ENCODE measurements at places on chromosomes 11 and 22.

- no peak for DNase-seq
Observed at GRCh38 chr22:39332441-39333064, 13.1 kb upstream of the RPL3 start.

DNA sequence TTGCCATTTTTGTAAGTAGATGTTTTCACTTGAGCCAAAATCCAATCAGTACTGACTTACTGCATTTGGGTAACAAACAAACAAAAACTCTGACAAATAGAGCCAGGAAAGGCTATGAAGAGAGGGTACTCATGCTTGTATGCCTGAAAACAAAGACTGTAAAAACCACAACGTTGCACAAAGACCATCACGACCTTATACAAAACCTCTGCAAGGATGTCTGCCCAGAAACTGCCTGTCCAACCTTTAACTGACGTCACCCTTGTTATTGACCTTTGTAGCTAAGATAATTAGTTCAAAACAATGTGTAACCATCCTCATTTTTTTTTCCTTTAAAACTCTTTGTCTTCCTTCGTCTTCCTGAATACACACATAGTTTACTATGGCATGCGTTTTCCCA lies 804 bp upstream of the CREBZF start:
- DNase-seq: no peak

- no peak for DNase-seq
Observed at GRCh38 chr11:69947059-69947792, 128.0 kb upstream of the FGF3 start.

DNA sequence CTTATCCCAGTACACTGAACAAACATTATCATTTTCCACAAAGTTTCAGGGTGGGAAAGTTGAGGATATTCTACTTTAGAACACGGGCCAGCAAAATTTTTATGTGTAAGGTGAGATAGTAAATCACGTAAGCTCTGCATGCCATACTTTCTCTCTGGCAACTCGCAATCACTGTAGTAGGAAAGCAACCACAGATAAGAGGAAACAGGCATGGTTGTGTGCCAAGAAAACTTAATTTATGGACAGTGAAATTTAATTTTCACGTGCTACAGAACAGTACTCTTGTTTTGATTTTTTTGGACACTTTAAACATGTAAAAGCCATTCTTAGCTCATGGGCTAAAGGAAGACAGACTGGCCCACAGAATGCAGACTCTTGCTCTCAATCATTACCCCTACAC lies 82.5 kb downstream of the LARGE1 start:
- no peak for DNase-seq

GRCh38 chr22:44260216-44261035 lies 52.3 kb downstream of the SHISAL1 start:
- no peak for DNase-seq

- DNase-seq: no peak
Observed at GRCh38 chr11:113273720-113274119, 40.7 kb upstream of the TTC12 start.

DNA sequence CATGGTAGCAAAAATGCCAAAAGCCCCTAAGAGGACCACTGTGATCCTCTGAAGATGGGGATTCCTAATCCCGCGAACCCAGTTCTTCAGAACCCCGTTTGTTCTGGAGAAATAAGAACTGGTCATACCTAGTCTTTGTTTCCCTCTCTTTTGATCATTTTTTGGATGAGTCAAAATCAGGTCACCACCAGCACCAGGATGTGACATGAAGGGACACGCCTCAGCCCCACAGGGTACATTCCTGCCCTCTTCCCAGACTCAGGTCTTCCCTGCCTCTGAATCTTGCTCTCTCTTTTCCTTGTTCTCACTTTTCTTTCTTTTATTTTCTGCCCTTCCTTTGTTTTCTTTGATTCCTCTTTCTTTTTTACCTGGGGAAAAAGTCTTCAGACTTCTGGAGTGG lies 14.6 kb upstream of the ANO1 start:
- no peak for DNase-seq

GRCh38 chr11:71462726-71463125 lies 9.7 kb downstream of the NADSYN1 start:
- DNase-seq: no peak

DNA sequence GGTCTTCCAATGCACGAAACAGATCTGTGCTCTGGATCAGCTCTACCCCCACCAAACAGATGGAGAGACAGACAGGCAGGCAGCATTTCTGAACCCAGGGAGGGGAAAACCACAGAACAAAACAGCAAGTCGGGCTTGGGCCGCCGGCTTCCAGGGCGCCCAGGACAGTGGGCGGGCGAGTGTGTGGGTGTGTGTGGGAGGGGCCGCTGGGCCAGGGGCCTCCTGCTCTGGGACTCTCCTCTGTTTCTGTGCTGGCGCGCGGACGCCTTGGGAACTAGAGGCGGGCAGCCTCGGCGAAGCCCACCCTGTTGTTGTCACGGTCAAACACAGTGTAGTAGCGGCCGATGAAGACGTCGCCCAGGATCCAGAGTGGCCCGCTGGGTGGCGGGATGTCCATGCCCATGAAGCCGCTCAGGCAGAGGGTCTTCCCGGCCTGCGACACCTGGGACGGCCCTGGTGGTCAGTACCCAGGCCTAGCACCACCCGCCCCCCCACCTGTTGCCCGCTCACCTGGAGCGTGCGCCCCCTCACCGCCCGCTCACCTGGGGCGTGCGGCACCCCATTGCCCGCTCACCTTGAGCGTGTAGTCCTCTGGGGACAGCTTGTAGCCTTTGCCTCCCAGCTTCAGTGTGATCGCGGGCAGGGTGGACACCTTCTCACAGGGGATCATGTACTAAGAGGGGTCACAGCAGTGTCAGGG lies 3.0 kb upstream of the IFITM10 start:
- no peak for DNase-seq

- DNase-seq: peak; percentile 36
Observed at GRCh38 chr11:10454878-10455631, at the start of gene AMPD3. Gene AMPD3 (plus strand): TSS chr11:10455264. CDS start chr11:10461520, 6,256 bp downstream.

DNA sequence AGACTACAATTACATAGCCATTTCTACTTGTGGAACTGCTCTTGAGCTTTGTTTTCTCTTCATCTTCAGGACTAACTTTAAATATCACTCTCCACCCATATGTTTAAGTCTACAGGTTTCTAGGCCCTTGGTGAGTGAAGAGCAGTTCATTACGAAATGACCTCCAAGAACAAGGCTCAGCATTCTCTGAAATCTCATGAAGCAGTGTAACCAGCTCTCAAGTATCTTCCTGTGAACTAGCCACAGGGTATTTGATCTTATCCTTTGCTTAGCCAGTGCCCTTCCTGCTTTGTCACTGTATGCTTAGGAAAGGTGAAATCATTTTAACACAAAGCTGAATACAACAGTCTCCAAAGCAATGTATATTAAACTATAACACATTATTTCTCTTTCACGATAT lies 20.4 kb upstream of the LYVE1 start:
- no peak for DNase-seq

- DNase-seq: no peak
Observed at GRCh38 chr11:14542324-14542723, 22.1 kb upstream of the PSMA1 start.

- DNase-seq: no peak
Observed at GRCh38 chr11:105723269-105723668, 113.4 kb downstream of the GRIA4 start.

Data from CD4-positive, alpha-beta T cell treated with Interleukin-4 for 1 hour (primary cell).